Stimulated activated CD4-positive, alpha-beta T cell treated with anti-CD3 and anti-CD28 coated beads, Interleukin-15, amount 100 ng/mL, for 48 hours (primary cell): ENCODE measurements at places on chromosomes 1 and 21.

- no peak for DNase-seq
Observed at GRCh38 chr1:67831850-67832513, 1.3 kb downstream of the GNG12 start.

DNA sequence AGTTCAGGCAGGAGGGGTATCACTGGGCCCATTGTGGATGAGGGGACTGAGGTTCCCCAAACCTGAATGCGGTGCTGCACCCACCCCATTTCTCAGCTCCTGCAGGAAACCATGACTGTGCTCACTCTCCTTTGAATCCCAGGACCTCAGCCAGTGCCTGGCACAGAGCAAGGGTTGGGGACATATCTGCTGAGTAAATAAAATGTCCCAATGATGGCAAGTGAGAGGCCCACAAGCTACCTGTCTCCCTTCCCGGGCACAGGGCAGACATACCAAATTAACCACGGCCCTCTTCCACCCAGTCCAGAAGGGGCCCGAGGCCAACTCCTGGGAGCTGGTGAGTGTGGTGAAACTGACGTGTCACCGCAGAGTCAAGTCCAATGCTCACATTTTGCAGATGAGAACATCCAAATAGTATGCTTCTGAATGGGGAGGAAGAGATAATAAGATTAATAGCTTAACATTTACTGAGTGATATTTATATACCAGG is 97.6 kb downstream of the EPHB2 start:
- DNase-seq: no peak

- no peak for DNase-seq
Observed at GRCh38 chr21:41819236-41819855, 52.5 kb upstream of the RIPK4 start.

DNA sequence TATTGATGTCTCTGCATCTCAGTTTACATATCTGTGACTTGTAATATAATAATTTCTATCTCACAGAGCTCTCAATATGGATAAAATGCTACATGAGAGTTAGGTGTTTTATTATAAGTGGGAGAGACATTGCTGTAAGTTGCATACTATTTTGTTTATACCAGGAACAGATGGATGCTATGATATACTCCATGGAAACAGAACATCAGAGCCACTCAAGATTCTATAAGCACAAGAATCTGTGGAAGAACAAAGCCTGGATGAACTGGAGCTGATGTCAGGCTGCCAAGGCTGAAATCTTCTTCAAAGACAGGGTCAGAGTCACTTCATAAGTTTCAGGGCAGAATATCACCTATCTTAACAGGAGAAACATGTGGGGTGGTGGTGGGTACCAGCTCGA is 30.2 kb downstream of the DUSP10 start:
- no peak for DNase-seq

DNA sequence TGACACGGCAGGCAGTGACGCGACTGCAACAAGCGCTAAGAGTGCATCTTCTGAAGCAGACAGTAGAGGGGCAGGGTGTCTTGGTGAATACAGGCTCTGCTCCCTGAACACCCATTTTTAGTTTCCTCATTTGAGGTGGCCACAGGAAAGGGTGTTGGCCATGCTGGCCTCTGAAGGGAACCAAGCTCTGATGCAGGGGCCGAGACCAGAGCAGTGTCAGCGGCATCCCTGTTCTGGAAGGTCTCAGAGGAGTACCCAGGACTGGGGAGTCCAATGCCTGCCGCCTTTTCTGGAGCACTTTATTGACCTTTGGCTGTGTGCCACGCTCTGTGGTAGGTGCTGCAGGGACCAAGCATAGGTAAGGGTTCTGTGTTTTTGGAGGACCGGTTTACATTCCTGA is 100.4 kb downstream of the KCNJ6 start:
- no peak for DNase-seq

DNA sequence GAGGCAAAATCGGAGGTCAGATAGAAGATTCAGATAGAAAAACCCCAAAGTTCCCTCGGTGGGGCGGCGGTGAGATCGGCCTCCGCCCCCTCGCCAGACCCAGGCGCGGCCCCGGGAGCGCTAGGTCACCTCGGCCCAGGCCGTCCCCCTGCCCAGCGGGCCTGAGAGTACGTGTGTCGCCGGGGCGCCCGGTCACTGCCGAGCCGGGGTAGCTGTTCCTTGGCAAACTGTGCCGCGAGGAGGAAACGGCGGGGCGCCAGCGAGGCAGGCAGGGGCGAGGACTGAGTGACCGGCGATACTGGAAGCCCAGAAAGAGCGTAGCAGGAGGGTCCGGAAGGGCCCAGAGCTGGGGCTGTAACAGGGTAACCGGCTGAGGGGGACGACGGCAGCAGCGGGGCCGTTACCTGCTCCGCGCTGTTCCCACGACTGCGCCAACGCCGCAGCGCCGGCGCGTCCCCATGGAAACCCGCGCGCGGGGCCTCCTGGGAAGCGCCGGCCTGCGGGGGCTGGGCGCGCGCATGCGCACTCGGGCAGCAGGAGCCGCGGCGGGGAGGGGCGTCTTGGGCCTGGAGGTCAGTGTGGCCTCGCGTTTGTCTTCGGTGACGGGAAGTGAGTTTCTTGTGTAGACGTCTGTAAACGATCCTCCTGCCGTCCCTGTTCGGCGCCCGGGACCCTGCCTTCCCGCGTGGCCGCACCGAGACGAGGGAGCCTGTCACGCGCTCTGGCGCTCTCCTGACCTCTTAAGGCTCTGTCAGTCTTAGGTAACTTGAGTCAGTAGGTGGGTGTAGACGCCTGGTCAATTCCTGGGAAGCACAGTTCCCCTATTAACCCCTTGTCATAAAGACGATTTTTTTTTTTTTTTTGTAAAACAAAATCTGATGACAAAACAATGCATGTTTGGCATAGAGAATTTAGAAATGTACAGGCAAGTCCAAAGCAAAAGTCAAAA is at the start of gene LCA5L:
LCA5L (minus strand) TSS at position 458 of the 949 bp plus-strand sequence. CDS start 17,285 bp downstream, outside the sequence.
- DNase-seq: peak; percentile 88

DNA sequence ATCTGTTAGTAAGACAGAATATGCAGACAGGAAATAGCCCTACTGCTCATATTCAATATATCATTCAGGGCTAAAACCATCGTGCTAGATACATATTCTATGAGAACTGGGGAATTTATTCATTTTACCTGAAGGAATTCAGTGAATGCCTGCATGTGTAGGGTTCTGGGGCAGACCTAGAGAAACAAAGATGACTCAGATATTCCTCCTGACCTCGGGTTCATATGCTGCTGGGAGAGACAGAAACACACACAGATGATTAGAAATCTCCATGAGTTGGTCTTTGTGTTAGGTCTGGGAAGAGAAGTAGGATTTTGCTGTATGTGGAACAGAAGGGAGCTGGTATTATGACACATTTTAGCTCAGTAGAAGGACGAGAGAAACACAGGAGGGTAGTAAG is 176.5 kb upstream of the ST6GALNAC5 start:
- no peak for DNase-seq

GRCh38 chr21:45102391-45102932 is 28.1 kb downstream of the ADARB1 start:
- no peak for DNase-seq

DNA sequence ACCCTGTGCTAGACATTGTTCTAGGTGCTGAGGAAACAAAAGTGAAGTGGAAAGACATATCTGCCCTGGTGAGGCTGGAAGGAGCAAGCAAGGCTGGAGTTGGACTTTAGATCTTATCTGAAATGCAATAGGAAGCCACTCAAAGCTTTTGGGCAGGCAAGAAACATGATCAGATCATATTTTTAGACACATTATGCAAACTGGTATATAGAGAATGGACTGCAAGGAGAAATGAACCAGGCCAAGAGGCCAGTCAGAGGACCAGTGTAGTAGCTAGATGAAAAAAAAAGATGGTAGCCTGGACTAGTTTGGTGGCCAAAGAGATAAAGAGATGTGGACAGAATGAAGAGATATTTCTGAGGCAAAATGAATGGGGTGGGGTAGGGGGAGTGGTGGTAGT is 46.3 kb downstream of the CCN1 start:
- DNase-seq: no peak

DNA sequence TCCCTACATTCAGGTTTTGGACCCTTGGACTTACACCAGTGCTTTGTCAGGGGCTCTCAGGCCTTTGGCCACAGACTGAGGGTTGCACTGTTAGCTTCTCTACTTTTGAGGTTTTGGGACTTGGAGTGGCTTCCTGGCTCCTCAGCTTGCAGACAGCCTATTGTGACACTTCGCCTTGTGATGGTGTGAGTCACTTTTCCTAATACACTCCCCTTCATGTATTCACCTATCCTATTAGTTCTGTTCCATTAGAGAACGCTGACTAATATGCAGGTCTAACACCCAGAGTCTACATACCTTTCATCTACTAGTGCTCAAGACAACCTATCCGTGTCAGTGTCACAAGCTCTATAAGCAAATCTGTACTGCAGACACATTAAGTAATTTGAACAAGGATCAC is 605.3 kb downstream of the KCNT2 start:
- DNase-seq: no peak

GRCh38 chr1:96649301-96649700 is 72.3 kb upstream of the PTBP2 start:
- DNase-seq: no peak

DNA sequence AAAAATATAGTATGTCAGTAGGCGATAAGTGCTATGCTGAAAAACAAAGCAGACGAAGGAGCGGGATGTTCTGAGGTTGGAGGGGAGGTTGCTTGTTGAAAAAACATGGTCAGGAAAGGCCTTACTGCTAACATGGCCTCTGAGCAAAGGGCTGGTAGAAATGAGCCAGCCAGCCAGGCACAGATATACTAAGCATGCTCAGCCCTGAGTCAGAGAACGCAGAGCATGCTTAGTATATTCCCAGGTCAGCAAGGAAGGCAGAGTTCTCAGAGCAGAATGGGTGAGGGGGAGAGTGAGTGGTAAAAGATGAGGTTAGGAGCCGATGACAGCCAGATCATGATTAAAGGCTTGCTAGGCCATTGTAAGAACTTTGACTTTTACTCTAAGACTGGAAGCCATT is 36.7 kb downstream of the ZBTB40 start:
- no peak for DNase-seq

DNA sequence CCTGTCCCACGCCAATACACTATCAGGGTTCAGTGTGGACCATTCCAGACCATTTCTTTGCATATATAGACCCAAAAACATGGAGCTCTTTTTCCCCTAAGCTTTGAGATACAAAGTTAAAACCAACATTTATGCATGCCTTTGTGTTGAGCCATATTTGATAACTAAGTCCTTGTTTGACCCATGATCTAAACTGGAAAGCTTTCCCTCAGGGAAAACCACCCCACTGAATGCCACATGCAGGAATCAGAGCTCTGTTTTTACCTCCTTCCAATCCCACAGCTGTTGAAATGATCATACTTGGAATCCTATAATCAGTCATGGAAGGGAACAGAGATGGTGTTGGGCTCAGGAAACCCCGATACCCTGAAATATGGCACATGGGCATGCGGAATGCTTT is 14.8 kb upstream of the SLC45A1 start:
- no peak for DNase-seq

- DNase-seq: no peak
Observed at GRCh38 chr1:205456868-205457745, 1.3 kb upstream of the BLACAT1 start.

GRCh38 chr21:29091033-29091432 is 17.6 kb upstream of the CCT8 start:
- DNase-seq: no peak

- no peak for DNase-seq
Observed at GRCh38 chr1:204706838-204707509, 21.4 kb upstream of the LRRN2 start.

GRCh38 chr1:171879556-171879955 is 38.3 kb downstream of the DNM3 start:
- no peak for DNase-seq

GRCh38 chr1:87644033-87644578 is 315.4 kb downstream of the LMO4 start:
- DNase-seq: no peak

DNA sequence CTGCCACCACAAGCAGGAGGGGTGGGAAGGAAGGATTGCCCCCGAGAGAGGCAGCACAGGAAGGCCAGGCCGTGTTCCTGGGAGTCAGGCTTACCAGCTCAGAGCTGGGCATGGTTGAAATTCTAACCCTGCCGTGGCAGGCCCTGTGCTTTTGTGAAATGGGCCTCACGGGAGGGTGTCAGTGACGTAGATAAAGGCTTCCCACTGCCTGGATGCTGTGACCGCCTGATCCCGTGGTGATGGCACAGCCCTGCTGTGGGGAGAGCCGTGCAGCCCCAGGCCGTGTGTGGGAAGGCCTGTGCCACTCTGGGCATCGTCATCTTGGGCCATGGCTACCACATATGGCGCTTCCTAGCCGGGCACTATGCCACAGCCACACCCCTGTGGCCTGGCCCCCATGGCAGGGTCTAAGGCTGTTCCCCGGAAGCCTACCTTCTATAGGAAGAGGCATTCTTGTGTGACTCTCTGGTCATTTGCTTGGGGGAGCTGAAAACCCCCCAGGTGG is 161.3 kb downstream of the PCBP3 start:
- DNase-seq: no peak

- DNase-seq: peak; percentile 31
Observed at GRCh38 chr1:28915031-28915895, 894 bp downstream of the EPB41 start.

DNA sequence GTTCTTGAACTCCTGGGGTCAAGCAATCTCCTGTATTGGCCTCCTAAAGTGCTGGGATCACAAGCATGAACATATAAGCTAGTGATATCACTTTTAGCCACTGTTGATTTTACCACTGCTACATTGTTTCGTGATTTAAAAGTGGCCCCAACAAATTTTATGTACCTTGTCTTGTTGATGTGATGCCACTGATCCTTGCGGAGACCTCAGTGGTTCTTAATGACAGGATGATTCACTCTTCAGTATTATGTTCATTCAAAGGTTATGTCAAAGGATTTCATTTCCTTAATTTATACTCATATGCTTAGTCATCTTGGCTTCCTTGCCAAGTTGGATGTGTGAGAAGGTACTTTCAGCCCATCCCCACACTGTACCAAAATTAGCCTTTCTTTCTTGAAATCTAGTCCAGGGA is 12.1 kb downstream of the PRKACB start:
- no peak for DNase-seq

DNA sequence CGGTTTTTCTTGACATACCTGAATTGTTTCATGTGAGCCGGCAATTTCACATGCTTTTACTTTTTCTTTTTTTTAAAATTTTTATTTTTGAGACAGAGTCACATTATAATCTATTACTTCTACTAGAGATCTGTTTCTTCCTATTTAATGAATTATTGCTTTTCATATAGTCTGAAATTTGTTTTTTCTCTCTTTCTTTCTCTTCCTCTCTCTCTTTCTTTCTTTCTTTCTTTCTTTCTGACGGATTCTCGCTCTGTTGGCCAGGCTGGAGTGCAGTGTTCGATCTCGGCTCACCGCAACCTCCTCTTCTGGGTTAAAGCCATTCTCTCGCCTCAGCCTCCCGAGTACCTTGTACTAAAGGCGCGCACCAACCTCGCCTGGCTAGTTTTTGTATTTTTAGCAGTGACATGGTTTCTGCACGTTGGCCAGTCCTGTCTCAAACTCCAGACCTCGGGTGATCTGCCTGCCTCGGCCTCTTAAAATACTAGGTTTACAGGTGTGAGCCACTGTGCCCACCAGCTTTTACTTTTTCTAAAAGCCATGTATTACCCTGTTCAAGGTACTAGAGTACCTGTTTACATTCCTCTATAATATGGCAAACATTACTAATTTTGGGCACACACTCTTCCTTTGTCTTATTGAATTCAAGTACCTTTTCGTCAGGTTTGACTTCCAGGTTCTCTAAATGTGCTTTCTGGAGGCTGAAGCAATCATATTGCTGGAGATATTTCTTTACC is 86.5 kb upstream of the RHOU start:
- no peak for DNase-seq

GRCh38 chr1:117851687-117852086 is 77.7 kb downstream of the GDAP2 start:
- DNase-seq: no peak
